Activated CD4-positive, alpha-beta memory T cell treated with anti-CD3 and anti-CD28 coated beads, Interleukin-2, amount 10 ng/mL, durations not matched to agents 7 days and 5 days (primary cell): ENCODE measurements at places on chromosomes 2 and 18. TPM values are rescaled to one million over a fixed set of nuclear protein-coding genes. Genes with fewer than 3 reads are reported as not detected.

- no peak for DNase-seq
Observed at GRCh38 chr2:64135421-64135820, 8.8 kb downstream of the PELI1 start.

- DNase-seq = no peak
Observed at GRCh38 chr2:128354161-128354560, 35.5 kb upstream of the HS6ST1 start.

Gene SPC25
- total RNA-seq = 33.3 TPM

GRCh38 chr2:71743995-71744675, 290.8 kb downstream of the DYSF start:
- DNase-seq = no peak

DNA sequence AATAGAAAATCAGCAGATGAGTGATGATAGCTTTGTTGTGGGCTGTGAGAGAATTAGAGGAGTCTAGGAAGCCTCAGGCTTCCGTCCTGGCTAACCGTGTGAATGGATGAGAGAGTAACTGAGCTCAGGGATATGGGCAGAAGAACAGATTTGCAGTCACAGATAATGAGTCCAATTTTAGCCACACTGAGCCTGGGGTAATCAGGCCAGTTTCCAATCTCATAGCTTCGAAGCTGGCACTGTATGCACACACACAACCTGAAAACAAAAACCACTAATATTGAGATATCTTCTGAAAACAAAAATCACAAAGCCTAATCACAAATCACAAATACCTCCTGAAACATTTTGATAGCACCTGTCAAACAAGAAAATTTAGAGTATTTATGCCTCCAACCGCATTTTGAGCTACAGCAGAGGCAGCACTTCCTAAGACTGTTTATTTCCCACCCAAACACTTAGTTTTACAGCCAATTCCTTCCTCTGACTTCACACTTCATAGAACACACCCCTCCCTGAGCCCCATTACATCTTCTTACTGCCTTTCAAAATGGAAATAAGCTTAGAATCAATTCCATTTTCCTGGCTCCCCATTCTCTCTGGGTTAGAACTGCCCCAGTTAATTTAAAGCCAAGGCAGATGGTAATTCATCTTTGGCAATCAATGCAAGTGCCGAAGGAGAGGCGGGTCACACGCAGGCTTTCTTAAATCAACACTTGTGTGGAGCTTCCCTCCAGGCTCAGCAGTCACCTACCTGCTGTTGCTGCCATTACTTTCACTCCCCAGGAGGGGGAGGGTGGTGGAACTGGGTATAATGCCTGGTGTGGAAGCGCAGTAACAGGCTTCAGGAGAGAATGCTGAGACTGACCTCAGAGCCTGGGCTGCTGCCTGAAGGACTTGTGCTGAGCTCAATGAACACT, 18.9 kb downstream of the TTR start:
- no peak for DNase-seq

Gene DSG4
- total RNA-seq = not detected

- DNase-seq = no peak
Observed at GRCh38 chr2:212995920-212996319, 155.5 kb downstream of the IKZF2 start.

GRCh38 chr2:96764253-96764637, 3.5 kb downstream of the CNNM4 start:
- no peak for DNase-seq

DNA sequence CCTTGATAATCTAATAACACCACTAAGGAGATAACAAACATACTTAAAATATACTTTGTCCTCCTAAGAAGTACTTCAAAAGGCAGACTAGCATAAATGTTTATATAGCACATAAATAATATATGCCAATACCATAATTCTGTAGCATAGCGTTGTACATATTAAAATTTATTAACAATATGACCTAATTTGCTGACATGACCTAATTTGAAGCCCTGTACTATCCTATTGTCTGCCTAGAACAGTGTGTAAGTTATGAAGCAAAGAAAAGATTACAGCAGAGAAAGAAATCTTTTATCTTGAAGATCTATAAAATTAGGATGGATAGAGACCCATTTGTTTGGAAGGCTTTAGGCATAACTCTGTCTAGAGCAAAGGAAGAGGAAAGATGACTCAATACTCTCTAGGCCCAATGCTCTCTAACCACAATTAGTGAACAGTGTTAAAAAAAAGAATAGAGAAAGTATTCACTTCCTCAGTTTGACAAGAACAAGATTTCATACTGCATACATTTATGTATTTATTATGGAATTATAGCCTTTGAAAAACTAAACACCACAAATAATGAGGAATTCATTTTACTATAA, 231.3 kb downstream of the ZRANB3 start:
- DNase-seq = no peak

Gene WDR7
- total RNA-seq = 29.1 TPM

- no peak for DNase-seq
Observed at GRCh38 chr2:19623488-19623887, 265.1 kb upstream of the OSR1 start.

Gene WDPCP
- total RNA-seq = 6.3 TPM

Gene KCNJ3
- total RNA-seq = not detected

GRCh38 chr2:120820263-120820952, 84.7 kb downstream of the GLI2 start:
- DNase-seq = no peak

GRCh38 chr2:201733544-201733943, 35.1 kb upstream of the MPP4 start:
- no peak for DNase-seq

- DNase-seq = no peak
Observed at GRCh38 chr2:200616193-200616592, 30.4 kb downstream of the AOX1 start.

- no peak for DNase-seq
Observed at GRCh38 chr2:233236820-233237589, 14.5 kb upstream of the ATG16L1 start.

GRCh38 chr2:169845016-169845415, 17.8 kb downstream of the UBR3 start:
- no peak for DNase-seq

GRCh38 chr18:41996020-41996419, 41.0 kb downstream of the PIK3C3 start:
- DNase-seq = no peak

Gene PAX3
- total RNA-seq = not detected

GRCh38 chr2:231144896-231145295, 20.1 kb upstream of the HTR2B start:
- no peak for DNase-seq

- DNase-seq = no peak
Observed at GRCh38 chr2:33372940-33373553, 103.4 kb upstream of the RASGRP3 start.

Gene ACOXL
- total RNA-seq = 0.30 TPM

DNA sequence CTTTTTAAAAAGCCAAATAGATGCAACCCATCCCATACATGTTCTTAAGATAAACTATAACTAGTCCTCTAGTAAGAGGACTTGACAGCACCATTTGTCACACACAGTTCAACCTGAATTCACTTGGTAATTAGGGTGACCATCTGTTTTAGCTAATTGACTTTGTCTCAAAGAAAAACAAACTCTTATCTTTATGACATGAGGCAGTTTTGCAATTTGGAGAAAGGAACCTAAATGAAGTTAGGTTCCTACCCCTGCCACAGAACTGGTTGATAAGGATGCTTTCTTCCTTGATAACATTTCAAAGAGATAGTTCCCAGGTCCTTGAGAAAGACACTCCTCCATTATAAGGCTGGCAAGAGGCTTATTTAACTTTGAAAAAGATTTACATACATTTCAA, 57.4 kb upstream of the LRRTM1 start:
- no peak for DNase-seq

- no peak for DNase-seq
Observed at GRCh38 chr2:128299628-128300027, 19.0 kb downstream of the HS6ST1 start.

Gene TMEM163
- total RNA-seq = 2.3 TPM

Gene C2orf68
- total RNA-seq = 48.8 TPM

- DNase-seq = no peak
Observed at GRCh38 chr18:13270279-13270855, 51.8 kb downstream of the LDLRAD4 start.

DNA sequence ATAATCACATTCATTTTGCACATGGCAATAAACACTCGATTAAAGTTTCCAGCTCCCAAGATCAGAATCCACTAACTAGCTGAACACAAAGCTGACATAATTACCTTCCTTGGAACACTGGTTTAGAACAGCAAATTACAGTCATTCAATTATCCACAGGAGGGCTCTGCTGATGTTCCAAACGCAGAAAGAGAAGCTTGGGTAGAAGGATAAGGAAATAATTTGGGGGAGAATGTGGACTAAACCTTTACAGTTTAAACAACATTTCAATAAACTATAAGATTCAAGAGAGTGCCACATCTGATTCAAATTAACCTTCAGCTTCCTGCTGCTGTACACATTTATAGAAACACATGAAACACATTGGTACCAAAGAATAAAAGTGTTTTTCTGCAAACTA, 67.8 kb upstream of the ARL4C start:
- no peak for DNase-seq

DNA sequence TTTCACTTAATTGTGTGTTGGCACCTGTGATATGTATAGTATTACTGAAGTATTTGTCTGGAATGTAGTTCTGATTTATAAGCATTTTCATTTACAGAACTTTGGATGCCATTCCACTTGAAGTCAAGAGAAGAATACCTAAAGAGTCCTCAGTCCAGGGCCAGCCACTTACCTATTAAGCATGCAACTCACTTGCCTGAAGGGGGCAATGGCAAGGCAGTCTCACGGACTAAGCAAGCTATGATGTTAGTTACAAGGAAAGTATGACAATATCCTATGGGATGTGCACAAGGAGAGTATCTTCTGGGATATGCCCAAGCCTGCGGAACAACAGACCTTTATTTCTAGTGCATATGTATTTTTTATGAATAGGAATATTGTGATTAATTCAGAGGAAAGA, 369.4 kb upstream of the GCFC2 start:
- no peak for DNase-seq

Gene FBXO36
- 1.1 TPM for total RNA-seq

Gene PAX8
- total RNA-seq = 1.7 TPM
